ENCODE measurements at places on chromosomes 5 and 9. TPM values are rescaled to one million over a fixed set of nuclear protein-coding genes. Genes with fewer than 3 reads are reported as not detected.

- no peak for DNase-seq
Measured at GRCh38 chr5:150751096-150751891, 7.5 kb downstream of the DCTN4 start.

GRCh38 chr5:63570752-63571151 is 391.5 kb downstream of the HTR1A start:
- DNase-seq, result no peak

- no peak for DNase-seq
Measured at GRCh38 chr5:143922718-143923117, 110.8 kb downstream of the HMHB1 start.

- DNase-seq, result no peak
Measured at GRCh38 chr5:36373527-36374086, 71.9 kb upstream of the RANBP3L start.

DNA sequence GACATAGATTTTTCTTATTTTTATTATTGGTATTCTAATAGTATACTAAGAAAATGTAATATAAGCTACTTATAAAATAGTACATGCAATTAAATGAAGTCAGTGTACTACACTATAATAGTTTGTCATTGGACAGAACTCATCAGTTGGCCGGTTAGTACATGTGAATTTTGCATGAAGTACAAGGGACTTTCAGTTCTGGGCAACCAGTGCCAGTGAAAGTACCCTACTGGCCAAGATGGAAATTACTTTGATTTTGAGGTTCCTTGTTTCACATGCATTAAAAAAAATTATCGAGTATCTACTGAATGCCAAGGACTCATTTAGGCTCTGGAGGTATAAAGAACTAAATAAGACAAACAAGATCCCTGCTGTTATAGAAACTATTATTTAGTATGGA is 213.4 kb upstream of the ELL2 start:
- peak; percentile 24 for DNase-seq

ZNF608 gene
- total RNA-seq, result 61.6 TPM

GRCh38 chr9:70435948-70436347 is 21.5 kb upstream of the KLF9 start:
- DNase-seq, result no peak

PAPPA gene
- 0.41 TPM for total RNA-seq

All from H7 (cell line).